ENCODE measurements at places on chromosomes 3 and 15.

GRCh38 chr15:95202569-95203349 lies 971.4 kb downstream of the MCTP2 start:
- DNase-seq = no peak

DNA sequence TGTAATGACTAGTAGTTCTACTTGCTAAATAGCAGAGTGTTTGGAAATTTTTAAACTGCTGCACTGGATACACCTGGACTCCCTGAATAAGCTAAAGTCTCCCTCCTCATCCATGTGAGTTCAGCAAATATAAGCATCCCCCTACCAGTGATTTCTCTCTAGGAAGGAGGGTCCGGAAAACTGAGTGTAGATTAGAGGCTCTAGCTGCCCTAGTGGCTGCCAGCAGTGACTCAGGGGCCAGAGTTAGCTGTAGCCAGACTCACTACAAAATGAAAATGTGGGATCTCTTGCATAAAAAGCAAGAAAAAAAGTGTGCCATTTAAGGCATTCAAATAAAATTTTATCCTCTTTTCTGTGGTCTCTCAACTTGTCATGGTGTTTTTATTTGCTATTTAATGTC lies 485.0 kb upstream of the ATP11B start:
- no peak for DNase-seq

- no peak for DNase-seq
These were observed 7.9 kb downstream of the HTR3D start for GRCh38 chr3:184039414-184039813.

- no peak for DNase-seq
These were observed 217.8 kb downstream of the CHST2 start for GRCh38 chr3:143337387-143337786.

DNA sequence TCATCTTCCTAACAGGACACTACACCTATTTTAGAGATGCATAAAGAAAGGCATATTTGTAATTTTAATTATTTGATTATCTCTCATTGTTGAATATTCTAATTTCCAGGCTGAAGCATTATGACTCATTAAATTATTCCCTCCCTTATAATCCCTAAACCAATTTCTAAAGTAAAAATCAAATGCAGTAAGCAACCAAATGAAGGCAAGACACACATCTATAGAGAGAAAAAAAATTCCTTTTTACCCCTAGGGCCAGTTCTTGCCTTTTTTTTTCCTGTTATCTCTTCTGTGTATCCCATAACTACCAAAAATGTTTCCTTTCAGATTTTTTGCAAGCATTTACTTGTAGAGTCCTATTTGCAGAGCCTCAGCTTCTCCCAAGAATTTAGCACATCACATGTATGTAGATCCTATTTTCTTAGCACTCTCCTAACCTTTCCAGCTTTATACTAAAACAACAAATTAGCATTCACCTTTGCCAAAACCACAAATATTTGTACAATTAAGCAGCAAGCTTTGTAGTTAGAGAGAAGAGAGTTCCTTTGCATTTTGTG lies 177.9 kb downstream of the SATB1 start:
- no peak for DNase-seq

GRCh38 chr3:170137986-170138385 lies 43.5 kb downstream of the PHC3 start:
- no peak for DNase-seq

- no peak for DNase-seq
These were observed 15.4 kb upstream of the SLC22A13 start for GRCh38 chr3:38250198-38250597.

DNA sequence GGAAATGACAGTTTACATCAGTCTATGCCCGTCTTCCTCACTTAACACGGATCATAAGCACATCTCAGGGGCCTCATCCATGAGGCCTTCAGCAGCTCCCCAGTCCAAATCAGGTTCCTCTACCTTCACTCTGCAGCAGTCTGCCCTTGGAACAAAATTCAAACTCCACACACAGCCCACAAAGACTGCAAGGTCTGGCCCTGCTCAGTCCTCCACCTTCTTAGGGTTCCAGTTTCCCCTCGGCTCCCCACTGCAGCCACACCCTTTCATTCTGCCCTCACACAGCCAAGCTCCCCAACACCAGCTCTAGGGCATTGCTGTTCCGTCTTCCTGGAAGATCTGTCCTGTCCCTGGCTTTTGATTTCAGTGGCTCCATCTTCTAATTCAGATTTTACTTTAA lies 95.2 kb upstream of the IQSEC1 start:
- DNase-seq = no peak

- no peak for DNase-seq
These were observed 61.9 kb downstream of the TRPM7 start for GRCh38 chr15:50624616-50625168.

DNA sequence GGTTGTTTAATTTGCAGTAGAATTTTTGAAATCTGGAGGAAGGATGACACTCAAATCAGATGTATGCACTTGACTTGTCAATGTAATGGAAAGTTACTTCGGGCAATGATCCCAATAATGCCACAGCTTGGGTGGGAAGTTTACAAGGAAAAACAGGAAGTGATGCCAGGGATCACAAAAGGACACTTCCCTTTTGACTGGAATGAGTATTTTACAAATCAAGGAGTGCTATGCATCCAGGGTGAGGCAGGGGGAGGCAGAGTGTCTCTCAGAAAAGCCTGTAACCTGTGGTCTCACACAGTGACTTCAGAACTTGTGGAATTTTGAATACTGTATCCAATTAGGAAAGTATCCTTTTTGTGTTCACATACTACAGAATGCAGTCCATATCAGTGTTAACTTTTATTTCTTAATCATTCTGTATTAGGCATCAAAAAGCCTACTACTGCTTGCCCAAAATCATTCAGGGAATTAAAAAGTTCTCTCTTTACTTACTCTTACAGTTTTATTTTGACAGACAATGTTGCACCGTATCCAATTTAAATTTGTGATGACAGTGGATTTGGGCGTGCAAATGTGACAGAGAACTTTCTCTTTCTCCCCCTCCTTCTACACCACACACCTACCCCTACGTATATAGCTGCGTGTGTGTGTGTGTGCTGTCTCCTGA lies 445.1 kb downstream of the MECOM start:
- no peak for DNase-seq
